Purkinje cell (primary cell): ENCODE measurements at places on chromosomes 7 and 10. TPM values are rescaled to one million over a fixed set of nuclear protein-coding genes. Genes with fewer than 3 reads are reported as not detected.

RTKN2 gene
- polyA plus RNA-seq: 0.04 and 1.2 TPM in 2 replicates

CALN1 gene
- polyA plus RNA-seq: 3.0 and 3.5 TPM in 2 replicates

UCN3 gene
- not detected in 2 replicates for polyA plus RNA-seq

TRIM56 gene
- polyA plus RNA-seq: 0.06 and 0.19 TPM in 2 replicates

CLCN1 gene
- polyA plus RNA-seq: not detected in 2 replicates
